DMS79 (cell line): ENCODE measurements at places on chromosomes 7 and 10.

DNA sequence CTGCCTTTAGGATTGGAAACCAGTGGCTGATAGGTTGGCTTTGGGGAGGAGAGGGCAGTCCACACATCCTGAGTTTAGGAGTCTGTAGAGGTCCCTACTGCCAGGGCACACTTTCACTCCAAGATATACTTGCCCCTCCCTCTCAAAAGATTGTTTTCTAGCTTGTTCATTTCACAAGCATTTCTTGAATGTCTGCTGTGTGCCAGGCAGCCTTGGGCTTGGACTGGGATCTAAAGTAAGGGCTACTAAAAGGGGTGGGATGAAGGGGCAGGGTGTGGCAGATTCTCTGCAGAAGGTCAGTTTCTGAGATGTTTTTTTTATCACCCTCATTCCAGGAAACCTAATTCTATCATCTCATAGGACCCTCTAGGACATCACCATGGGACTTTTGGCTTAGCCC lies 272.4 kb downstream of the SKAP2 start:
- DNase-seq = no peak

DNA sequence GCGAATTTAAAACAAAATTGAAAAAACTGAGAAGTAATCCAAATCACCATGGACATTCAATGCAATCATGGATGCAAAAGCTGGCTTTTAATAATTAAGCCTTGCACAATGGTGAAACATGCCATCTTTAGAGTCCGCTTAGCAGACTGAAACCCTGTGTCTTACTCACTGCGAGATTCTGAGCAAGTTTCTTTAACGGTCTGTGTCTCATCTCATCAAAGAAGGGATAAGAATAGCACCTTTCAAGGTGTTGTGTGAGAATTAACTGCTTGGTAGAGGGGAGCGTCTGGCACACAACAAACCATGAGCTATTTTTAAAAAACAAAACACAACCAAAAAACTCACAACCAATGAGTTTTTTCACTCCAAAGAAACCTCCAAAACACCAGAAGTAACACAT lies 21.4 kb downstream of the ACBD7 start:
- DNase-seq = no peak

GRCh38 chr10:30437031-30437841 lies 3.3 kb downstream of the MAP3K8 start:
- no peak for DNase-seq

DNA sequence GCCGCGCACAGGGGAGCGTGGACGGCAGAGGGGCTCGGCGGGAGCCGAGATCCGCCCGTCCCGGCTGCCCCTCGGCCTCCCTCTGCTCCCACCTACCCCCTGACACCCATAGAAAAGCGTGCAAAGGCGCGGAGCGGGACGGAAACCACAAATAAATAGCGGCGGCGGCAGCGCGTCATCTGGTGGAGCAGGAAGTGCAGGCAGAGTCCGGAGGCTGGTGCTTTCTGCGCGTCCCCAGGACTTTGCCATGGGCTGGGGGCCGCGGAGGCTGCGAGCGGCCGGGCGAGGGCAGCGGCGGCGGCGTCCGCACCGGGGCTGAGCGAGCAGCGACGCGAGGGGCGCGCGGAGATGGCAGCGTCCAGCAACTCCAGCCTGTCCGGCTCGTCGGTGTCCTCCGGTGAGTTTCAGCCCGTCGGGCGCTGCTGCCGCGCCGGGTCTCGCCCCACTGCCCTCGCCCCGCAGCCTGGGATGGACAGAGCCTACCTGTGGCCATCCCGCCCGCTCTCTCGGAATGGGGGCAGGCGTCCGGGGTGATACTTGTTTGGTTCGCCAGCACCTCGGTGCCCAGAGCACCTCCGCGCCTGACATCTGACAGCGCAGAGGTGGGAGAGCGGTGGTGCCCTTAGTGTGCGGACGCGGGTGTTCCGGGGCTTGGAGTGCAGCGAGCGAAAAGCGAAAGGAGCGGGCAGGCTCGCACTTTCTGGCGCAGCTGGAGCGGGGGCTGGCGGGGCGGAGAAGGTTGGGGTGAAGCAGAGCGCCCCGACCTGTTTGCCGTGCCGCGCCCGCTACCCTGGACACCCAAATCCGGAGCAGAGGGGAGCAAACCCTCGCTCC lies at the start of gene CHN2:
Gene CHN2, plus strand, starts transcription at position 182 of the 834 bp plus-strand sequence.
- DNase-seq = peak; percentile 54

DNA sequence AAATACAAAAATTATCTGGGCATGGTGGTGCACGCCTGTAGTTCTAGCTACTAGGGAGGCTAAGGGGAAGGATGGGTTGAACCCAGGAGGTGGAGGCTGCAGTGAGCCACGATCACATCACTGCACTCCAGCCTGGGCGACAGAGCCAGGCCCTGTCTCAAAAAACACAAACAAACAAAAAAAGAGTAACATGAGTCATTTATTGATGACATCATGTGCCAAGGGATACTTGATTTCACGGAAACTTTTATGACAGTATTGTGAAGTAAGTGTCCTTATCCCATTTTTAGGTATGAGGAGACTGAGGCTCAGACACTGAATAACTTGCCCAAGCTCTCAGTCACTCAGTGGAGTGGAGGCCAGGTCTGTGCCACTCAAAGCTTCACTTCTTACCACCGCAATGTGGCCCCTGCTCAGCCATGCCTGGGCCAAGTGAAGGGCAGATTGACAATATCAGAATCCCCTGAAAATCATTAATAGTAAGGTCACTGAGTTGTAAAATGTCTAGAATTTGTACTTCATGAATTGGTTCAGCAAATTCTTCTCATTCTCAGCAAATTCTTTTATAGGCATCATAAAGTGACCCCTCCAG lies 36.5 kb downstream of the EMX2 start:
- no peak for DNase-seq

DNA sequence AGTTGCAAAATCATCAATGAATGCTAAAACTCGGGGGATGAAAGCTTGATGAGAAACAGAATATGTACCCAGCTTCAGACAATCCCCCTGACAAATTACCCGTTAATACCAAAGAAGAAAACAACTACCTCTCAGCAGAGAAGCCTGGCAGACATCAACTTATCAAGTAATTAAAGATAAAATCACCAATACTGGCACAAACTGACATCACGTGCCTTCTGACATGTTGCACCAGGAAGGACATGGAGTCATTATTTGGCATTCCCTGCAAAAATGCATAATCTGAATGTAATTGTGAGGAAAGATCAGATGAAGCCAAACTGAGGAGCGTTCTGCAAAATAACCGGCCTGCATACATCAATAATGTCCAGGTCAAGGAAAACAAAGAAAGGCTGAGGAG lies 7.7 kb downstream of the SLIT1 start:
- DNase-seq = no peak

GRCh38 chr7:108376206-108376605 lies 80.0 kb downstream of the NRCAM start:
- DNase-seq = no peak

- DNase-seq = no peak
Observed at GRCh38 chr10:88456730-88457129, 126.4 kb downstream of the RNLS start.

- no peak for DNase-seq
Observed at GRCh38 chr10:64011912-64012714, 490.9 kb downstream of the REEP3 start.
